ENCODE measurements at places on chromosomes 1 and 21. TPM values are rescaled to one million over a fixed set of nuclear protein-coding genes. Genes with fewer than 3 reads are reported as not detected.

SPRR2B gene
- total RNA-seq = not detected

GLRX2 gene
- 29.0 TPM for total RNA-seq

RCSD1 gene
- total RNA-seq = 32.7 TPM

GRCh38 chr1:183635099-183635605 lies 431 bp downstream of the ARPC5 start:
- DNase-seq = peak; percentile 78

- no peak for DNase-seq
Observed at GRCh38 chr1:222995236-222995580, 147.8 kb downstream of the TLR5 start.

DNA sequence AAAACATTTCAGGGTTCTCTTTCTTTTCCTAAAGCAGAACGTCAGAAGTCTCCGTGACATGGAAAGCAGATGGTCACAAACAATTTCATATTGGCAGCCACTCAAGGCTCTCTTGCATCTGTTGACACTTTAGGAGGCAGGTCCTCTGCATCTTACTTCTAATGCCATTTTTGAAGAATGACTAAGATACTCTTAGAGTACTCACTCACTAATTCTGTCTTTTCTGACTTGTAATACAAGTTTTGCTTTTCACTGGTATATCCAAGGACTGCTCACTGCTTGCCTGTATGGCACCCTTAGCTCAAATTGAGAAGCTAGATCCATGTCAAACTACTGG lies 68.3 kb downstream of the PRRX1 start:
- DNase-seq = no peak

DNA sequence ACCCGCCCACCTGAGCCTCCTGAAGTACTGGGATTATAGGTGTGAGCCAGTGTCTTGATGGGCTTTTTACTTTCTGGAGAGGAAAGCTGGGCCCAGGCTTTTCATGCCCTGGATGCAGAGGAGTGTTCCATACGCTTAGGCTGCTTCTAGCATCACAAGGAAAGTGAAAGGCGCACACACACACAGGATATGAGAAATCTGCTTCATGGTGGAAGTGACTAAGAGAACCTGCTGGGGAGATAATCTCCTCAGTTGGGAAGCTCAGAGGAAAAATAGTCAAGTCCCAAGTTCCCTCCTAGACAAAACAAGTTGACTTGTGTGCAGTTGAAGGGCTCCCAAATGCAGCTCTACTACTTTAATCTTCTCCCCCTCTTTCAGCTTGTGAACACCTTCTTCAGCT lies 2.2 kb downstream of the NUDC start:
- no peak for DNase-seq

DNA sequence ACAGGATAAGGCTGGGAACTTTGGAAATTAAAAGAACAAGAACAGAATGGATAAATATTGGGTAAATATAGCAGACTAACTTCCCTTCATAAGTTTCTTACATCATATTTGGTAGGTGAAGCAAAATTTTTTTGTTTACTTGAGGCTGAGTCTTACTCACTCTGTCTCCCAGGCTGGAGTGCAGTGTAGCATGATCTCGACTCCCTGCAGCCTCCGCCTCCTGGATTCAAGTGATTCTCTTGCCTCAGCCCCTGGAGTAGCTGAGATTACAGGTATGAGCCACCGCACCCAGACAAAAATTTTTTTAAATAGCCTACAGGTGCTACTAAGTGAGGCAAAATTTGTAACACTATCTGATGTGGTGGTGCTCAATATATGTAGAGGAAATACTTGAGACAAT lies 50.7 kb downstream of the TM2D1 start:
- DNase-seq = no peak

- no peak for DNase-seq
Observed at GRCh38 chr21:35212393-35213127, 163.5 kb upstream of the RUNX1 start.

DNA sequence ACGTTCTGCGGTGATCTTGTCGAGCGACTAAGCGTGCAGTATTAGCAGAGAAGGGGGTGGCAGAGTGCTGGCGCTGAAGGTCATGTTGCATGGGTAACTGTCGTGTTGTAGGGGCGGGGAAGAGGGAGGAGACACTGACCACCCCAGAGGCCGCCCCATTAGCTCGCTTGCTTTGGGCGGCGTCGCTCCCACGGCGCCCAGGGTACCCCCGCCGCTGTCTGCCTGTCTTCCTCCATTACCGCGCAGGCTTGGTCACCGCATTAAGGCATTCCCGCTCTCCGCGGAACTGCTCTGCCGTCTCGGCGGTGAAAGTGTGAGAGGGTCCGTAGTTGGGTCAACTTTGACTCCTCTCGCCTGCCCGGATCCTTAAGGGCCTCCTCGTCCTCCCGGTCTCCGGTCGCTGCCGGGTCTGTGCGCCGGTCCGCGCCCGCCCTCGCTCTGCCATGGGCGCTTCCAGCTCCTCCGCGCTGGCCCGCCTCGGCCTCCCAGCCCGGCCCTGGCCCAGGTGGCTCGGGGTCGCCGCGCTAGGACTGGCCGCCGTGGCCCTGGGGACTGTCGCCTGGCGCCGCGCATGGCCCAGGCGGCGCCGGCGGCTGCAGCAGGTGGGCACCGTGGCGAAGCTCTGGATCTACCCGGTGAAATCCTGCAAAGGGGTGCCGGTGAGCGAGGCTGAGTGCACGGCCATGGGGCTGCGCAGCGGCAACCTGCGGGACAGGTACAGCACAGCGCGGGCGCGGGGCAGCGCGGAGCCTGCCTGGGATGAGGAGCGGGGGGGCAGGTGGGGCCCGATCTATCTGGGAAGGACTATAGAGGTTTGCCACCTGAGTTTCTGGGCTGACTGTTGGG lies at the start of gene MTARC2:
Gene MTARC2, plus strand, starts transcription at position 234 of the 846 bp plus-strand sequence. Its CDS starts 210 bp downstream, at position 444.
- DNase-seq = peak; percentile 92

Data from cardiac septum (tissue), 1 donor.